Spinal cord (tissue), 10 donors: ENCODE measurements at places on chromosomes 12 and 14. TPM values are rescaled to one million over a fixed set of nuclear protein-coding genes. Genes with fewer than 3 reads are reported as not detected.

L2HGDH gene
- total RNA-seq, result 11.8 TPM

GALNT9 gene
- 9.5 TPM for total RNA-seq

SAMD4A gene
- 31.2 TPM for total RNA-seq

GRCh38 chr12:120965534-120966091 lies 12.7 kb upstream of the HNF1A start:
- H3K4me3 ChIP-seq, result no peak overlapping the region
- no peaks in the 10 kb centered on the region for H3K36me3 ChIP-seq
- DNase-seq, result no peak
- no peak overlapping the region for H3K27ac ChIP-seq
- H3K27me3 ChIP-seq, result no peaks in the 10 kb centered on the region
- H3K4me1 ChIP-seq, result no peaks in the 10 kb centered on the region

- H3K36me3 ChIP-seq, result no peaks in the 10 kb centered on the region
- H3K27me3 ChIP-seq, result no peaks in the 10 kb centered on the region
- H3K4me1 ChIP-seq, result no peaks in the 10 kb centered on the region
- no peak for DNase-seq
- H3K4me3 ChIP-seq, result no peak overlapping the region
Observed at GRCh38 chr14:55706893-55707292, 126.9 kb downstream of the KTN1 start.

GRCh38 chr12:115620816-115621215 lies 656.7 kb downstream of the MED13L start:
- no peak overlapping the region for H3K27ac ChIP-seq
- H3K4me1 ChIP-seq, result peaks cover 5% of the 10 kb centered on the region
- no peak overlapping the region for H3K4me3 ChIP-seq
- DNase-seq, result no peak

DNA sequence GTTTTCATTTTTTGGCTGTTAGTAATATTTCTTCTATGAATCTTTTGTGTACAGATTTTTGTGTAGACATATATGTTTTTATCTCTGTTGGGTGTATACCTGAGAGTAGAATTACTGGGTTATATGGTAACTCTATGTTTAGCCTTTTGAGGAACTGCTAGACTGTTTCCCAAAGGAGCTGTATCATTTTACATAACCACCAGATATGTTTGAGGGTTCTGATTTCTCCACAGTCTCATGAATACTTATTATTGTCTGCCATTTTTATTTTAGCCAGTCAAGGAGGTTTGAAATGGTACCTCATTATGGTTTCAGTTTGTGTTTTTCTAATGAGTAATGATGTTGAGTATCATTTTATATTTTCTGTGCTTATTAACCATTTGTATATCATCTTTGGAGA lies 1.9 kb downstream of the PCNX4 start:
- H3K27ac ChIP-seq, result peak overlapping the region; percentile 99
- DNase-seq, result peak; percentile 18
- no peaks in the 10 kb centered on the region for H3K27me3 ChIP-seq
- peaks cover 5% of the 10 kb centered on the region for H3K4me1 ChIP-seq
- H3K4me3 ChIP-seq, result peak overlapping the region; percentile 87
